ENCODE measurements at places on chromosomes 12 and 14.

GRCh38 chr12:50894241-50894640 lies 51.5 kb downstream of the TMPRSS12 start:
- DNase-seq = no peak

GRCh38 chr14:20632448-20632830 lies 9.1 kb downstream of the OR6S1 start:
- no peak for DNase-seq

DNA sequence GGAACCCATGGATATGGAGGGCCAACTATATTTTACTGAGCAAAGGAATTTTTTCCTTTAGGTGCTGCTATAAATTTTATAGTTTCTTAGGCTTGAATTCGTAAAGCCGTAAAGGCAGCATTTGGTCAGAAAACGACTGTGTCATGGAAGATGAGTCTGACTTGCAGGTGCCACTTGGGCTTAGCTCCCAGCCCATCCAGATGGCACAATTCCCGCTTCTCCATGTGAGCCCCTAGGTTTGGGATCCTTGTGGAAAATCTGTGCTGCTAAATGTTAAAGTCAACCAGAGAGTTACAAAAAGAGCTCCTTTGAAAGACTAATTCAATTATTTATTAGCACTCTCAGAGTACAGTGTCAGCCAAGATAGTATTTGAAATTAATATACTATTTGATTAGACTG lies 120.1 kb upstream of the NPAS3 start:
- no peak for DNase-seq

- no peak for DNase-seq
Observed at GRCh38 chr12:96416033-96416799, 16.0 kb upstream of the CDK17 start.

GRCh38 chr12:53591301-53592206 lies 34.6 kb downstream of the ATF7 start:
- no peak for DNase-seq

DNA sequence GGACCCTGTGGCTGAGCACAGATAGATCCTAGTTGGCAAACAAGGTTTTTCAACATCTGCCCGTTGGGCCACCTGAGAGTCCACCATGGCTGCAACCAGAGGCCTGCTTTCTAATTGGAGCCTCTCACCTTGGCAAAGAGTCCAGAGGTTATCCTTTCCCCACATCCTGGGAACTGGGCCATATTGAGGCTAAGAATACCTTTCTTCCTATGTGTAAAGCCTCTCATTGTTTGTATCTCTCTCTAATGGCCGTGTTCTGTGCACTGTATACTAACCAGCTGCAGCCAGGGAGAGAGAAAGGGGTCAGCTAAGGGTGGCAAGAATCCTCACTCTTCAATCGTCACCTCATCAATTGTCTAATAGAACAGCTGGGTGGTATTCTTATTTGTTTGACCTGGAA lies 79.1 kb upstream of the ST8SIA1 start:
- no peak for DNase-seq

GRCh38 chr12:105674871-105675699 lies 344.6 kb downstream of the C12orf75 start:
- no peak for DNase-seq

DNA sequence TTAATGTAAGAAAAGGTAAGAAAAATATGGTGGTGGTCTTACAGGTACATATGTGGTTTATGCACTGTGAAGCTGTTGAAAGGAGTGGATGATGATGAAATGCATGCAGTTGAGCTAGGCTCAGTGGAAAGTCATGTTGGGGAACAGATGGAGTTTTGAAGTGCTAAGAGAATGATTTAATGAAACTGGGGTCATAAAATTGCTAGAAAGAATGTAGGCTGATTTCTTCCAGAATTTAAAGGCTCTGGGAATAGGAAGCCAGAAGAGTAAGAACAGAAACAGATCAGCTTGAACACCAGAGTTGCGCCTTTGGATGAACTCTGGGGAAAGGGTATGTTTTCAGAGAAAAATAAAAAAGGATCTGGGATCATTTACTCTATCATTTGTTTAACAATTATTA lies 146.5 kb downstream of the MON2 start:
- no peak for DNase-seq

- DNase-seq = no peak
Observed at GRCh38 chr14:37452323-37452722, 142.7 kb downstream of the FOXA1 start.

- DNase-seq = no peak
Observed at GRCh38 chr14:102811971-102812370, 34.7 kb downstream of the TRAF3 start.

DNA sequence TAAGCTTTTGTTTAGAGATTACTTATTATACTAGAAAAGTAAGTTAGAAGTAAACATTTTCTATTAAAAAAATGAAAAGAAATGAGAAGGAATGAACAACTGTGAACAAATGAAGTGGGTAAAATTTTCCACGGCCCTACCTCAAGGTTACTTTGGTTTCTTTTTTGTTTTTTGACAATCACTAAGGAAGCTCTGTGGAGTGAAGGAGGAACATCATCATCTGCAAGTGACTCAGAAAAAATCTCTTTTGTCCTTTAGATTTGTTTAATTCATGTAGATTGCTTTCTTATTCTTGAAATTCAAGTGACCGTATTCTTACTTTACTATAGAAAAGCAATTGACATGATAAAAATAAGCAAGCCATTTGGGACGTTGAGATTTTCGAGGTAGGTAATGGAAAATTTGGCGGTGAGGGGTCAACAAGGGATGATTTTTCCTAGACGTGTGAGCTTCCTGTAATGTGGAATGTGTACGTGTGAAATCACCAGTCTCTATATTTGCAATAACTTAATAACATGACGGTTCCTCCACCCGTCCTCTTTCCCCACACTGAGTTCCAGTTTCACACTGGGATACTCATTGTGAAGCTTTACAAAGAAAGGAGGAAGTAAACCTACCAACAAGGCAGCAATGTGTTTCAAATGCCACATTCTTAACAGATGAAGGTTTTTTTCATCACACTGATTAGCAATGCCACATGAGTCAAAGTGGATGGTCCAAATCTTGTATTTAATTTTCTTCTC lies 62.3 kb upstream of the EGLN3 start:
- DNase-seq = no peak

GRCh38 chr12:107291018-107291417 lies 197.7 kb upstream of the CRY1 start:
- no peak for DNase-seq

- DNase-seq = no peak
Observed at GRCh38 chr12:8556531-8557097, 15.9 kb upstream of the CLEC4E start.

DNA sequence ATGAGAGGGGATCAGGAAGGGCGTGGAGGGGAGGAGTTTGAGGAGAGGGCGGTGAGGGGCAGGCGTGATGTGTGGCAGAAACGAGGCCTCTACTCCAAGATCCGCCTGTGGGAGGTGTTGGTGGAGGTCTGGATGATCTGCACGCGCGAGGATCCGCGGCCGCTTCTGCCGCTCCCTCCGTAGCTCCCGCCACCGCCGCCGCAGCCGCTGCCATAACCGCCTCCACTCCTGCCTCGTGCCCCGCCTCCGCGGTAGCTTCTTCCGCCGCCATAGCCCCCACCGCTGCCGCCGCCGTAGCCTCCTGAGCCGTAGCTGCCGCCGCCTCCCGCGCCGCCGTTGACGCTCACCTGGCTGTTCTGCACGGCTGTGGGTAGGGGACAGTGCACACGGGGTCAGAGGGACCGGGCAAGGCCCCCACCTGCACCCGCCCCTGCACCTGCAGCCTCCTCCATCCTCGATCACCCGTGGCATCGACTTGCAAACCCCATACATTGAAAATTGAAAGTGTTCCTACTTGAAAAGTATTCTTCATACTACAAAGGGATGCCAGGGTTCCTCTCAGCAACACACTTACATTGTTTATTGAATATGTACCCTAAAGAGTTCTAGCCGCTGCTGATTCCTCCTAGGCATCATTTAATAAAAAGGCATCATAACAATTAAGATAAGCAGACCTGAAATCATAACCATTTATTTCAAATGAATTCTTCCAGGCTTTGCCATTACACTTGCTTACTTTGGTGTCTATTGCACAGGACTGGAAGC lies 11.1 kb upstream of the KRT1 start:
- peak; percentile 20 for DNase-seq

DNA sequence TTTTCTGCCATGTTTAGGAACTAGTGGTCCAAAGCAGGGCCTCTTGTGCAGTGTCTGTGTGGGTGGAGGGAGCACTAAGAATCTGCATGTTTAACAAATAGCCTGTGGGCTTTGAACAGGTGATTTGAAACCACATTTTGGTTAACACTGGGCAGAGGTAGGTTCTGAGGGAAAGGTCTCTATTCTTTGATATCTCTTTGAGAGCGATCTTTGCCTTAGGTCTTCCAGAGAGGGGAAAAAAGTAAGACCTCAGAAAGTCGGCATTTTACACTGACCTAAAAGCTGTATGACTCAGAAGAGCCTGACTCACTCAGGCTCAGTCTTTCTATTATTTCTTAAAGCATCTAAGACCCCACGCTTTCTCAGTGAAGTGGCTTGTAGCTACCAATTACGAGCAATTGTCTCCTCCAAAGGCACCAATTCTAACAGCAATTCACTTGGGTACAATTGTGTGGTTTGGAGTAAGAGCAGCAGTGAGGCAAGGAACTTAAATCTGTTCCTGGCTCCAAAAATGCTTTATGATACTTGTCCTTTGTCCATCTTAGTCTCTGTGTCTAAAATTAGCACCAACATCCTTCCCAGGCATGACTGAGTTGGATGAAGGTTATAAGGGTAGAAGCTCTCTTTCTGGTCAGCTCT lies 8.8 kb downstream of the EIF2B2 start:
- DNase-seq = no peak

DNA sequence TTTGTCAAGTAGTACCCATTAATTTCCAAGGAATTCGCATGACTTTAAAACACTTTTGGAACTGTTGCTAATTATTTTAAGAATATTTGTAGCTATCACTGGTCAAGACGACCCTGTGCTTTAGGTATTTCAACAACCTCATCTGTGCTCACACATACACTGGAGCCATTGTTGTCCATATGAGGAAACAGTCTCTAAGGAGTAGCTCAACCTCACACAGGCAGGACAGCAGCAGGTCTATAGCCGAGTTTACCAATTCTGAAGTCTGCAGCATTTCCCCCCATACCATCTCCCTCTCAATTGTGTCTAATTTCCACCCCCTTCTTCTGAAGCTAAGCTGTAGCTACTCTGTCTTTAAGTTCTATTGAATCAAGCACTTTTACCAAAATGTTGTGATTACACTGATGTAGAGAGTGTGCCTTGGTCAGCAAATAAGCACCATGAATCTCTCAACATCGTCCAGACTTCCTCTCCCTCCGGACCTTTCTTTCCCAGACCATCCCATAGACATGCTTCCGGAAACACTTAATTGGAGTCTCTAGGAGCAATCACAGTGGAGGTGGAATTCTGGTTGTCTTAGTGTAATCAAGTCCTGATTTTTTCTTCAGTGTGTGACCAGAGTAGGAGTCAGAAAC lies 48.5 kb upstream of the NUAK1 start:
- DNase-seq = no peak

DNA sequence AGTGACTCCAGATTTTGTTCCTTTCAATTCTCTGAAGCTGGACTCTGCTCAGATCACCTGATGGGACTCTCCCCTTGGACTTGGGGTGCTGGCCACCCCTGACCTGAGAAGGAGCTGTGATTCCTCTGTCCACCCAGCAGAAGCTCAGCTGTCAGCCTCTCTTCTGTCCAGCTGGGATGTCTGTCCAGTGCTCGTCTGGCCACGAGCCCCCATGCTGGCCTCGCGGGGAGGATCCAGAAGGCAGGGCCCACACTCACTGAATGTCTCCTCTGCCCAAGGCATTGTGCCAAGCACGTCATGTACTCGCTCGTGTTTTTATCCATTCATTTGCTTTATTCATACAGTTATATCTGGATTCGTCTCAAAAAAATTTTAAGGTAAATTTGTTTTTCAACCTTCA lies 14.2 kb upstream of the SLC24A4 start:
- no peak for DNase-seq

GRCh38 chr12:116700066-116700465 lies 37.8 kb downstream of the SPRING1 start:
- DNase-seq = no peak

DNA sequence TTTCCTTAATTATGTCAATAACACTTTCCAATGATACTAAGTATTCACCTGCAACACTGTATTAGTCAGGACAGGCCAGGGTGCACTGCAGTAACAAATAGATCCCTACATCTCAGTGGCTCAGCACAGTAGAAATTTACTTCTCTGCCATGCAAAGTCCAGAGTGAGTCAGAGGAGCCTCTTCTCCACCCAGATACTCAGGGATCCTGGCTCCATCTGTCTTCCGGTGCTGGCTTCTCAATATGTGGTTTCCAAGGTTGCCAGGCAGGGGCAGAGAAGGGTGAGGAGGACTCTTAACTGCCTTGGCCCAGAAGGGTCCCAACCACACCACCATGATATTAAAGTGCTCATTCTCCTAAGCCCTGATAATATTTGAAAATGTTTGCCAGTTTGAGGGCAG lies 47.8 kb downstream of the ADGRD1 start:
- DNase-seq = no peak

DNA sequence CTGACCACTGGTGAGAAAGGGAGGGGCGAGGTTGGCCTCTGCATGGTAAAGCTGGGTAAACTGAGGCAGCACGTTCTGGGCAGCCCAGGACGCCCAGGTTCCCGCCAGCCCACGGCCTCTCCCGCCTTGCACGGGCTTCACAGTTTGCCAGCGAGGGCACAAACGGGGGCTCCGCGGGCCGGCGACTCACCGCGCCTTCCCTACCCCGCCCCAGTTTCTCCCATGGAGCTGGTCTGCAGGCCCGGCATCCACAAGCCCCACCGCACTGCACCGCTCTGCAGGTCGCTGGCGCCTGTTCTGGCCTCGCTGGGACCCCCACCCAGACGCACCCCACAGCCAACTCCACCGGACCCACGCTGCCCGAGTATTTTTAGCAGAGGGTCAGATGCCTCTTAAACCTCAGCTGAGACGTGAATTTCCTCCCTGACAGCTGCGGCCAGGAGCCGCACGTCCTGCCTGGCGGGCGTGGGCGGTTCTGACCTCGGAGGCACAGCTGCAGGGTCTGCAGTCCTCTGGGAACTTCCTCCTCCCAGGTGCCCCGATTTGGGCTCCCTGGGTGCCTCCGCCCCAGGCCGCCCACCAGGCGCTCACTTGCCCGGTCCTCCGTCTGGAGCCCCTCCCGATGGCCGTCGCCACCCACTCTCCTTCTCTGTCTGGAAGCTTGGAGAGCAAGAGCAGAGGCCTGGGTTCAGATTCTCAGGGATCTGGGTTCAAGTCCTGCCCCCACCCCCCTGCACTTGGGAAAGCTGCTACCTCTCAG lies 29.5 kb upstream of the INF2 start:
- DNase-seq = no peak

DNA sequence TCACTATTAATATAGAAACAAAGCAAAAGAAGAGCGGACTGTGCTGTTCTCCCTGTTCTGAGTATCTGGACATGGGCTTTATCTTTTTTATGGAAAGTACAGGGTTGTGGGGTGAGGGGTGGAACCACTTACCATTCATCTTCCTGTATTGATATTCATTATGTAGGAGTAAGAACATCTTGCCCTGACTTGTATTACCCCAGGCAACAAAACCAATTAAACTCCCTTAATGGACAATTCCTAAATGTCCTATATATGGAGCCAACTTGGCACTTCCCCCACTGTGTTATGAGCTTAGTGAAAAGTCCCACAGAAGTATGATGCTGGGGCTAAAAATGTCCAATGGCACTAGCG lies 139.9 kb upstream of the KRR1 start:
- no peak for DNase-seq
